ENCODE measurements at places on chromosomes 13 and 19.

GRCh38 chr13:101565317-101565716 lies 112.8 kb downstream of the ITGBL1 start:
- no peak for DNase-seq

DNA sequence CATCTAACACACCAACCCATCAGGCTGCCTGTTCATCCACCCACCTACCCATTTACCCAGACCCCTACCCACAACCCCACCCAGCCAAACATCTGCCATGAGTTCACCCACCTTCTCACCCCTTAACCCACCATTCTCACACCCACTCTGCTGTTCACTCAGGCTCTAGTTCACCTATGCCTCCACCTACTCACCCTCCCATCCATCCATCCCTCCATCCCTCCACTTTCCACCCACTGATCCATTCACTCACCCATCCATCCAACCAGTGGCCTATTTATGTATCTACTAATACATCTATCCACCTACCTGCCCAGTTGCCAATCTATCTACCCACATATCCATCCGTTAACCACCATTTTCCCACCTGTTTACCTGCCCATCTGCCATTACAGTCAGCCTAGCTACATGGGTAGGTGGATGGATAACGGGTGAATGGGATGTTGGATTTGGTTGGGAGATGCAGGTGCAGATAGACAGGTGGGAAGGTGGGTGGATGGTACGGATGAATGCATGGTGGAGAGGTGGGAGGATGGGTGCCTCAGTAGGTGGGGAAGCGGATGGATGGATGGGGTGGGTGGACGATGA lies 5.3 kb downstream of the MYBPC2 start:
- no peak for DNase-seq

GRCh38 chr13:50940509-50940908 lies 30.9 kb downstream of the RNASEH2B start:
- DNase-seq = no peak

DNA sequence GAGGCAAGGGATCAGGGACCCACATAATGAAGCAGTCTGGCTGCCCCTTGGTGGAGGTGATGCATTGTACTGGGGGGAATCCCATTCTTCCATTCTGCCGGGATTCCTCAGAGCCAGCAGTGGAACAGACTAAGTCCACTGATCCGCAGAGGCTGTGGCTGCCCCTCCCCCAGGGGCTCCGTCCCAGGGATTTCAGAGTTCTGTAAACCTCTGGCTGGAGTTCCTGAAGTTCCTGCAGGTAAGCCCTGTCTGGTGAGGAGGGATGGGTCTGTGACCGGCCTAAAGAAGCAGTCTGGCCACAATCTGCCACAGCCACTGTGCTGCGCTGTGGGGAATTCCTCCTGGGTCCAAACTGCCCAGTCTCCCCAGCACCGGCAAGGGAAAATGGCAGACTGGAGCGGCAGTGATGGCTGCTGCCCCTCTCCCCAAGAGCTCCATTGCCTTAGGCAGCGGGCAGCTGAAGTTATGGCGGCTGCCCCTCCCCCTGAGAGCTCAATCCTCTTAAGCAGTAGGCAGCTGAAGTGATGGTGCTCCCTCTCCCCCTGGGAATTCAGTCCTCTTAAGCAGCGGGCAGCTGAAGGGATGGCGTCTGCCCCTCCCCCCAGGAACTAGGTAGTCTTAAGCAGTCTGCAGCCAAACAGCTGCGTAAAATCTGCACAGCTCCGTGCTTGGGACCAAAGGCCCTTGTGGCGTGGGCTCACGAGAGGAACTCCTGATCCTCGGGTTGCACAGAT lies 155.7 kb downstream of the PCDH17 start:
- peak; percentile 14 for DNase-seq

DNA sequence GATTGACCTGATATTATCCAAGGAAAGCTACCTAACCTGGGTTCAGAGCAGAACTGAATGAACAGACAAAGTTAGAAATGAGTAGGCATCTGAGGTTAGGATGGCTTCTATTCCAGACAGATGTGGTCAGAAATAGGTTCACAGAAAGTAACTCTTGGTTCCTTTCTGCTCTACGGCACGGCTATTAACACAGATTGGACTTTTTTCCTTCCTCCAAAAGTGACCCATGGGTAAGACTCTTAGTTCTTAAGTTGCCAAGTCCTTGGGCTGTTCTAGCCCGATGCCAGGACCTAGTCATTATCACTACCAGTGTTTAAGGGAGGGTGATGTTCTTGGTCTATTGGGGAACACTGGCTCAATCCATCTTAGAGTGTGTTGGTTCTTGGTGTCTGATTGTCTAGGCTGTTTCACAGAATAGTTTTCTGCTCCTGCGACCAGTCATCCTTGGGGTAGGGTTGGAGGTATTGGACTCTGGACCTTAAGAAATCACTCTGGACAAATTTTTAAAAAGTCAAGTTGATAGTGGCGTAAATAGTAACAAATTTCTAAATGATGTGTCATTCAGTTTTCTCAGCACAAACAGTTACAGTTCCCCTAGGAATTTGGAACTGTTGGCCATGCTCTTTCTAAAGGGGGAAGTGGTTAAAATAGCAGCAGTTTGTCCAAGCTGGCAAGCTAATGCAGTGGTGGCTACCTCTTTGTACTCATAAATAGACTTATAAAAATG lies 60.1 kb upstream of the MYCBP2 start:
- peak; percentile 97 for DNase-seq
